ENCODE measurements at places on chromosomes 1 and 21. TPM values are rescaled to one million over a fixed set of nuclear protein-coding genes. Genes with fewer than 3 reads are reported as not detected.

The RAB3GAP2 gene
- total RNA-seq, result 32.4 TPM

The KRTAP19-3 gene
- not detected for total RNA-seq

The LRRC7 gene
- not detected for total RNA-seq

The DPM3 gene
- total RNA-seq, result 46.3 TPM
